ENCODE measurements at places on chromosomes 5 and 9. TPM values are rescaled to one million over a fixed set of nuclear protein-coding genes. Genes with fewer than 3 reads are reported as not detected.

Gene OTULINL
- total RNA-seq: 1.5 TPM

Gene SLC36A2
- total RNA-seq: not detected

Gene SARDH
- total RNA-seq: 4.9 TPM

Gene NMUR2
- total RNA-seq: not detected

Gene GOLGA1
- total RNA-seq: 7.5 TPM

Gene C9
- not detected for total RNA-seq

Gene MORN5
- total RNA-seq: not detected

Gene MED27
- total RNA-seq: 21.6 TPM
